ENCODE measurements at places on chromosomes 3 and 15.

GRCh38 chr3:4981665-4982494 is 2.6 kb downstream of the BHLHE40 start:
- DNase-seq, result no peak

DNA sequence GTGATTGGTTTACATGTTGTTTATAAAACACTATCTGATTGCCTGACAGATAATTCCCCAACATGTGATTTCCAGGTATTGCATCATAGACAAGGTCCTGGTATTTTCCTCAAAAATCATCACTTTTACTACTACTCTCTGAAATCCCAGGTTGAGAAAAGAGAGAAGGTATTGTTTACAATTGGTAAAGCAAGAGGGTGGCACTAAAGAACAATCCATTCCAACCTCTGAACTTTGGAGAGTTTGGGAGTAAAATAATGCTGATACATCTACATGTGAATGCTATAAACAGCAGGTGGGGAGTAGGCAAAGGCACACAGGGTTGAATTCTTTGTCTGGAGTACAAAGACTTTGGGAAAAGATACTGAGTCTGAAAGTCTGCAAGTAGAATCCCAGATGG is 134.2 kb downstream of the WDR72 start:
- no peak for DNase-seq

GRCh38 chr3:72582211-72582878 is 265.9 kb downstream of the SHQ1 start:
- DNase-seq, result no peak

GRCh38 chr3:45665101-45665572 is 24.1 kb upstream of the SACM1L start:
- no peak for DNase-seq

GRCh38 chr3:53180305-53181023 is 19.5 kb downstream of the PRKCD start:
- no peak for DNase-seq

- no peak for DNase-seq
Measured at GRCh38 chr15:73987681-73988444, 4.2 kb downstream of the STOML1 start.

GRCh38 chr3:5009506-5010109 is 30.4 kb downstream of the BHLHE40 start:
- DNase-seq, result no peak

GRCh38 chr3:66398228-66399025 is 102.4 kb downstream of the LRIG1 start:
- DNase-seq, result no peak
